ENCODE measurements at places on chromosomes 1 and 21. TPM values are rescaled to one million over a fixed set of nuclear protein-coding genes. Genes with fewer than 3 reads are reported as not detected.

DNA sequence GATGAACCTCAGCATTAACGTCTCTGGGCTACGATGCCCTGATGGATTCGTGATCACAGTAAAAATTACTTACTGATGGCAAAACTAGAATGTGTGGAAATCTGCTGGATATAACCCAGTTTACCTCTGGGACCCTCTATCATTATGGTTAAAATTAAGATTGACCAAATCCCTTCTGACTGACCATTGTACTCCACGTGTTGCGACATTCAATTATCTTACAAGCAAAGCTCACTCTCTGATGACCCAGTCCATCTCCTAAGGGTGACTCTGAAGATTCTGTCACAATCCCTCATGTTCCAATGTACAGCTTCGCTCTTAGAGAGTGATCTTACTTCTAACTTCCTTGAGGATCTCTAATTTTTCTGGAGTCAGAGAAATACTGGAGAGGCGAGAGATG lies 288.5 kb upstream of the RUNX1 start:
- no peak for DNase-seq

ADGRL4 gene
- total RNA-seq, result not detected

DNA sequence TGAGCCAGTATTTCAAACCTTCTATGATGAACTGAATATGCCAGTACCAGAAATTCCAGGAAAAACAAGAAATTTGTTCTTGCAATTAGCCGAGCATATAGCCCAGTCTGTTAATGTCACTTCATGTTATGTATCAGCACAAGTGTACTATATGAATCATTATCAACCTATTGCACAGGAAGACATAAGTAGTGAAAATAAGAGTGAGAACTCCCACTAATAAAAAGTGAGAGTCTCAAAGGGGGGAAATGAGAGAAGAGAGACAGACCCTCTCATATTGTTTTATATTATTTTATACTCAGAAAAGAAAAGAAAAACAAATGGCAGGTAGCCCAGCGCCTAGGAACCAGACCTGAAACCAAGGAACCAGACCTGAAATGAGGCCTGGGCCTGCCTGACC lies 16.2 kb downstream of the JMJD4 start:
- no peak for DNase-seq

GRCh38 chr1:93078638-93078985 lies 471 bp upstream of the MTF2 start:
- DNase-seq, result no peak

RXFP4 gene
- not detected for total RNA-seq
